Activated CD8-positive, alpha-beta memory T cell treated with anti-CD3 and anti-CD28 coated beads for 1 hour (primary cell): ENCODE measurements at places on chromosomes 4 and X.

DNA sequence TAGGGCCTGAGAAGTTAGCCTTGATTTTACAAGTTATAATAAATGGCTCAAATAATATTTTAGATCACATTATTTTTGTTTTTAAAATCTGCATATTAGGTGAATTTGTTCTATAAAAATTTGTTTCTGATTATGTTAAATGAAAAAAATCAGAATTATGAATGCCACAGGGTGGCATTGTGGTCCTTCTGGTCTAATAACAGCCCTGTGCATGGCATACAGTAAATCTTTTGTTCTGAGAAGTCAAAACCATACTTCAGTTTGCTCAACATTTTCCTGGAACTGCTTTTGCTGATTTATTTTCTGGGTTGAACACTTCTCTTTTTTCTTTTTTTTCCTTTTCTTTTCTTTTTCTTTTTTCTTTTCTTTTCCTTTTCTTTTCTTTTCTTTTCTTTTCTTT is 101.0 kb upstream of the UBQLN2 start:
- DNase-seq: no peak

DNA sequence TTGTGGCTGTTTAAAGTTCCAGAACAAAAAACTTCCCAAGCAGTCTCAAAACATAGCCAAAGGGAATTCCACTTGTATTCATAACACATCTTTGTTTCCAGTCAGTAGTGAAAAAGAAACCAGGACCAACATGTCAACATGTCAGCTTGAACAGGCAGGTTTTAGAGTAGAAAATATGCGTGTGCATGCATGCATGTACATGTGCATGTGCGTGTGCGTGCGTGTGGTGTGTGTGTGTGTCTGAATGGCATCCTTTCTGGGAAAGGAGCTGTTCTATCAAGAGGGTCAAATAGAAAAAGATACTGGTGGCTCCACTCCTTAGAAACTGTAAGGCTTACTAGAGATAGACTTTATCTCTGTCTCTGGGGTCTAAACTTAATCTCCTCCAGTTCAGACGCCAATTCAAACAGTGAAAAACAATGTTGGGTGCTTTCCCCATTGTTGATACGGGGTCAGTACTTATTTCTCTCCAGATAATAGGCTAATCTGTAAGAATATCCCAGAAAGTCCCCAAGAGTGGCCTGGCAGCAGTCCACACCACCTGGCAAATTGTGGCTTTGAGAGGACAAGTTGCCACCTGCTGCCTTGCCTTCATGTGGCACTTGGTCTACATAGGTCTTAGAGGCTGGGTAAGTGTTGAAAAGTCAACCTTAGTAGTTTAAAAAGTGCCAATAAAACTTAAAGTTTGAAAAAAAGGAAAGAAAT is 110.4 kb downstream of the SCD5 start:
- no peak for DNase-seq

DNA sequence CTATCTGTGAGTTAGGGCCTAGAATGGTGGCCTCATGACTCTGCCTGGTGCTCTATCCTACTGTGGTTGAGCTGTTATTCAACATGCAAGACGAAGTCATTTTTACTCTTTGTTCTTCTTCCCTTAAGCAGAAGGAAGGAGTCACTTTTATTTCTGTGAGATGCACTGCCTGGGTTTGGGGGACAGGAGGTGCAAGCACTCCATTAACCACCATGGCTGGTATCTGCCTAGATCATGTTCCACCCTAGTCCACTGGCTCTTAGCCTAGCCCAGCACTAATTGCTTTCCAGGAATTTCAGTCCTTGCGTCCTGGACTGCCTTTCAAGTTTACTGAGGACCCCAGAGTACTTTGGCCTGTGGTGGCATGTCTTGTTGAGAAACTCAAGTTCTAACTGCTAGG is 1182.7 kb downstream of the FSTL5 start:
- DNase-seq: no peak

DNA sequence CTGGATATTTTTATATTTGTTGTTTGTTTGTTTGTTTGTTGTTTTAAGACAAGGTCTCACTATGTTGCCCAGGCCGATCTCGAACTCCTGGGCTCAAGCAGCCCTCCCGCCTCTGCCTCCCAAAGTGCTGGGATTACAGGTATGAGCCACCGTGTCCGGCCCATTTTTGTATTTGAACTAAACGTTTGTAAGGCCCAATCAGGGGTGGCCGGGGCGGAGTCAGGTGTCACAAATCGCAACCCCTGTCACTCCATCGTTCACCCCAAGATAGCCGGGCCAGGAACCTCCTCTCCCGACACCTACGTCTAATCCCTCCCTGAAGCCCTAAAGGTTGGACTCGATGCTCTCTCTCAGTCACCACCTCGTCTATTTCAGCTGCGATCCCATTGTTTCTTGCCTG is 722 bp upstream of the EFHC2 start:
- peak; percentile 22 for DNase-seq

GRCh38 chrX:134388161-134389109 is 71.5 kb upstream of the HPRT1 start:
- DNase-seq: no peak

DNA sequence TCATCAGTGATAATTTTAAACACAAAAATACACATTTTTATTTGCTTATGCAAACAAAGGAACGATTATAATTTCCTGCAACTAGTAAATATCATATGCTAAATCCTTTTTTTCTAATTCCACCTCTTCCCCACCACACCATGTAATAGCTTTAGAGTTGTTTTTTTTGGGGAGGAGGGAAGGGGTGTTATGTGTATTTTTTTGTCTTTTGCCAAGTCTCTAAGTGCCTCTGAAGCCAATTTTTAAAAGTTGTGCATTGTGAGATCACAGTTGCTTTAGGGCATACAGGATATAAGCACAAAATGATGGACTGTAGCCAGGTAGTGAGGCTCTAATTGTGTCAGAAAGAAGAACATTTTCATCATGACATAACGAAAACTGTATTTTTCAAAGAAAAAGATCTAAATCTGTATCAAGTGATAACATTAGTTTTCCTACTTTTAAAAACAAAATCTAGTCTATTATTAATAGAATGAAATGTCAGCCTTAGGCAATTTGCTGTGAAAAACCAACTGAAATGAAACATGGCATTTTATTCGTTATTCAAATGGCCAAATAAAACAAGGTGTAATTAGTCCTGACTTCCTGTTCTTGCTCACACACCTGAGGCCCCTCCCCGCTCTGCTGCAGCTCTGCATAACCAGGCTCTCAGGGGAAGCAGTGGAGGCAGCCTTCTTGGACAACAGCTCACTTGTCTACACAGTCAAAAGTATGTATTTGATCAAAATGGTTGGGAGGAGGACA is 157.4 kb downstream of the PALLD start:
- DNase-seq: no peak

DNA sequence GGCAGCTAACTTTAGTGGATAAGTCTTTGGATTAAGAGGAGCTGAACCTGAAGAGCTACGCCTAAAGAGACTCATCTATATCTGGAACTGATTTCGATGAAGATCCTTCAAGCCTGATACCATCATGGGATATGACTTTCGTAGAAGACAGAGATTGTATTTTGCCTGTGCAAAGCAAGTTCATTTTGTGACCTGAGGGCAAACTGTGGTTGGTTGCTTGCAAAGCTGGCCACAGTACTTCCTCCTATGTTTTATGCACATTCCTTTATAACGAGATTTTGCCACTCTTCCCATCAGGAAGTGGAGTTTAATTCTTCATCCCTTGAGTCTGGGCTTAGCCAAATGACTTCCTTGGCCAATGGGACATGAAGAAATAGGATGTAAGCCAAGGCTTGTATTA is 519.3 kb upstream of the NR3C2 start:
- DNase-seq: no peak

DNA sequence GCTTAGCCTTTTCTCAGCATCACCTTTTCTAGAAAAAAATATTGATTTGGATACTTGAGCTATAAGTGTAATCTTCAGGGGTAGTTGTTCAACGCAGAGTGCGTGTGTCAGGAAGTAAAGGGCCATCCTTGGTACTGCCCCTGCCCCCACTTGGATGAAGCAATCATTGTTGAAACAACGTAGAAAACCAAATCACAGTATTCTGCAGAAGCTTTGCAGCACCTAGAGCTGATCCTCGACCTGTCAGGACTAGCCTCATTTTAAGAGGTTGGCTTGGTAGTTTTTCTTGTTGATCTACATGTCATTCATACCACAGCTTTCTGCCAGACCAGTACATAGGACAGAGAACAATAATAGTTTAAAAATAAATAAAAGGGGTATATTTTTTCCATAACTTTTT is 65.3 kb upstream of the MYOZ2 start:
- no peak for DNase-seq

DNA sequence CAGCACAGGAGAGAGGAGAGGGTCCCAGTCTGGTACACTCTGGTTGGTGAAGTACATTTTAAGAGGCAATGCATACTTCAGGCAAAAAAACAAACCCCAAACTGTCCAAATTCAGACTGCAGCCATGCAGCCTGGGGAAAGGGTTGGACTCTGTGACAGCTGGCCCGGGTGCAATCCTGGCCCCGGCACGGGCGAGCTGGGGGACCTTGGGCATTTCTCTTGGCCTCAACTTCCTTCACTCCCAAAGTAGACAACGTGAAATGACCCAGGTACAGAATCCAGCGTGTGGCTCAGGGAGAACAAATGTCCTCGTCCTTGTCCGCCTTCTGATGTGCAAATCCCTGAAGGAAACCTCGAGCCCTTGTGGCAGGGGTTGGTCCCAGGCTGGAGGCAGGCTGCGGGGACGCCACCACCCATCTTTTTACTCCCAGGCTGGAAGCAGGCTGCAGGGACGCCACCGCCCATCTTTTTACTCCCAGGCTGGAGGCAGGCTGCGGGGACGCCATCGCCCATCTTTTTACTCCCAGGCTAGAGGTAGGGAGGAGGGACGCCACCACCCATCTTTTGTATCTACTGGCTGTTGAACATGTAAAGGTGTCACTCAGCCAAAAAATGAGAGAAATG is 62.3 kb downstream of the ACOX3 start:
- no peak for DNase-seq

DNA sequence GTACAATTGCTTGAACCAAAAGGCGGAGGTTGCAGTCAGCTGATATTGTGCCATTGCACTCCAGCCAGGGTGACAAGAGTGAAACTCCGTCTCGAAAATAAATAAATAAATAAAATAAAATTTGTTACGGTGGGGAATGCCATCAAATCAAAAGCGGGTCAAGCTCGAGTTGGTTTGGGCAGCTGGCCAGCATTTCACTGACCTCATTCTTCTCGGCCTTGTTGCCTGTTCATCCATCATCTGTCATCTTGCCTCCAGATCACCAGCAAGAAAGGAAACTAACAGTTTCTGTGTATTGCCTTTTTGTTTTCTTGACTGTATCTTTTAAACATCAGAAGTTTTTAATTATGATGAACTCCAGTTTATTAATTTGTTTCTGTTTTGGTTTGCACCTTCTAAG is 31.5 kb upstream of the KLHL2 start:
- DNase-seq: no peak

GRCh38 chr4:174352061-174352819 is 68.5 kb downstream of the CEP44 start:
- no peak for DNase-seq

GRCh38 chr4:105594099-105595010 is 41.9 kb downstream of the ARHGEF38 start:
- DNase-seq: no peak

DNA sequence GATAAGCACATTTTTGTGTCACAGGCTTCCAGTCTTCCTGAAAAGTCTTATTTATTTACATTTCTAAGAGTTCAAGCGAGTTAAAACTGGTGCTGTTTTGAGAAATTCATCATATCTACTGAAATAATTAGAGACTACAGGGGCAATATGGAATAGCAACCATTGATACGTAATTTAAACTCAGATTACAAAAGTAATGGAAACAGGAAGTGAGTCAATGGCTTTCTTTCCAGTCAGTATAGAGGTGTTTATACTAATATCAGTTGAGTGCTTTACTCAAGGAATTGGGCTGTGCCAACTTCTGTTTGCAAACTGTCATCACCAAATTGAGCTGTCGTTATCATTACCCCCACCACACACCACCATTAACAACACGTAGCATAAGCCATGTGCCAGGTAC is 222.7 kb downstream of the COL25A1 start:
- no peak for DNase-seq

DNA sequence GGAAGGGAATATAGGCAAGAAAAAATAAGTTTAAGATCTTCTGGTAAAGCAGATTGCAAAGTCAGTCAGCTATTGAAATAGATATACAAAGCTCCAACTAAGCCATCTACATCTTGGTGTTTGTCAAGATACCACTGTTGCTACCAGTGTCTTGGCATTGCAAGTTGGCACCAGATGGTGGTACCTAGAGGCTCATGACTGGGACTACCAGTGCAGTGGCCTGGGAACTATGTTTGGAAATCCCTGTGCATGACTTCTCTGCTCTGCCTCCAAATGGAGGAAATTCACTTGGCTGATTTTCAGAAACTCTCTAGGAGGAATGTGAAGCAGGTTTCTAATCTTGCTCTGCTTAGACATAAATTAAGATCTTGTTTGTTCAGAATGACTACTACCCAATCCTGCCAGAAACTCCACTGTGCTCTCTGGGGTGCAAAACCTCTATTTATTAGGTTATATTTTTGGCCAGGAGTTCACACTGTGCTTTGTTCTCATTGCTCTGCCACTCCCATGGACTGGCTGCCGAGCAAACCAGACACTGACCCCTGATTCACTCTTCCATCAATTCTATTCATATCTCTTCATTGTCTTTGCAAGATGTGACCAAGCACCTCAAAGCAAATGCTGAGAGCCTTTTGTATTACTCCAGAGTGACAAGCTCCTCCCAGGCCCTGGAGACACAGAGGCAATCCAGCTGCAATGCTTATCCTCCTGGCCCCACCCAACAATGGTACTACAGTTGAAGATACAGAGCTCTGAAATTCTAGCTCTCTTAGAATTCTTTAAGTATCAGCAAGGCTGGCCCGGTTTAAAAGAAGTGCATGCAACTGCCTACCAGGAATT is 272.3 kb upstream of the FGF16 start:
- no peak for DNase-seq

DNA sequence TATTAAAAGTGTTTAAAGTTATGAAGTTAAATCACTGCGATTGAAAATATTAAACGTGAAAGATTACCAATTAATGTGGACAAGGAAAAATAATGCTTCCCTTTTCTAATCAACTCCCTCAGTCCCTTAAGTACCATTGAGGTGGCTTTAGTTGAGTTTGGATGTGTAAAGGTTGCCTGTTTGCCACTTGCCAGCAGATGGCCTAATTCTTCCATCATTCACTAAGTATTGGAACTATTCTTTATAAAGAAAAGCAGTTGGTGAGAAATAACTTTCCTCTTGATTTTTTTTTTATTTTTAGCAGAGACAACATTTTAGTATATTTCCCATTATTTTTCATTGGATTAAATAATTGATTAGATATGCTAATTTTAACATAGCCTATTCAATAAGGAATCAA is 295.9 kb upstream of the TACR3 start:
- no peak for DNase-seq

GRCh38 chr4:158159054-158159717 is 13.6 kb downstream of the GASK1B start:
- no peak for DNase-seq

- DNase-seq: no peak
These were observed 413.4 kb upstream of the AGA start for GRCh38 chr4:177855507-177856197.

DNA sequence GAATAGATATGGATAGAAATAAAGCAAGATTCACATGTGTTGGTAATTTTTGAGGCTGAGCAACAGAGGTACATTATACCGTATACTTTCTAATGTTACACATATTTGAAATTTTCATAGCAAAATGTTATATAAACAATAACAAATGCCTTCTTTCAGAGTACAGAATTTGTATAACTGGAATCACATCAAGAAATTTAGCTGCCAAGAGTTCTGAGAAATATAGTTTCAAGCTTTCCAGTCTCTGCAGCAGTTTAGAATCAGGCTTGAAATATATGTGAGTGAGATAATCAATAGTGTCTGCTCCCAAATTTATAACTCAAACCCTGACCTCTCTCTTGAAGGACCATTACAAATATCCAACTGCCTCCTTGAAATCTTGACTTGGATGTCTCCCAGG is 23.8 kb downstream of the FAM184B start:
- DNase-seq: no peak
